ENCODE measurements at places on chromosomes 5 and 9. TPM values are rescaled to one million over a fixed set of nuclear protein-coding genes. Genes with fewer than 3 reads are reported as not detected.

PLAC8L1 gene
- not detected for total RNA-seq

SHISAL2B gene
- not detected for total RNA-seq

- H3K27ac ChIP-seq: no peak overlapping the region
- no peak overlapping the region for H3K4me3 ChIP-seq
- no peaks in the 10 kb centered on the region for H3K4me1 ChIP-seq
- no peaks in the 10 kb centered on the region for H3K27me3 ChIP-seq
Measured at GRCh38 chr5:14299666-14300065, 156.5 kb downstream of the TRIO start.

DNA sequence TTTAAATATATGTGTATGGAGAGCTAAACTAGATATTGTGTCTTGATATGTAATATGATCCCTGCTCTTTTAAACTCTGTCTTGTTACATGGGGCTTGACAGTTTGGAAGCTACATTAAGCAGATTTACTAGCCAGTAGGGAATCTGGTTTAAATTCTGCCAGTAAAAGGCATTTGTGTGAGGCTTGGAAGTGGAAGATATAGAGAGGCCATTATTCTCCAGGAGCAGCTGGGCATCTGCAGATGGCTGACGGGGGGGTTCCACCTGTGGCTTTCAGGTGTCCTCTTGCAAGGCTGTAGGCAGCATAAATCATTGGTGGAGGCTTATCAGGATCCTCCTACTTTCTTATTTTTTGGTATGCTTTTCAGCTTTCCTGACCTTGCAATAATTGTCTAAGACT lies 179.1 kb upstream of the FBXL7 start:
- no peak overlapping the region for H3K4me3 ChIP-seq
- H3K27me3 ChIP-seq: no peaks in the 10 kb centered on the region
- no peaks in the 10 kb centered on the region for H3K36me3 ChIP-seq
- no peaks in the 10 kb centered on the region for H3K4me1 ChIP-seq
- peak; percentile 34 for DNase-seq
- H3K27ac ChIP-seq: no peak overlapping the region

DNA sequence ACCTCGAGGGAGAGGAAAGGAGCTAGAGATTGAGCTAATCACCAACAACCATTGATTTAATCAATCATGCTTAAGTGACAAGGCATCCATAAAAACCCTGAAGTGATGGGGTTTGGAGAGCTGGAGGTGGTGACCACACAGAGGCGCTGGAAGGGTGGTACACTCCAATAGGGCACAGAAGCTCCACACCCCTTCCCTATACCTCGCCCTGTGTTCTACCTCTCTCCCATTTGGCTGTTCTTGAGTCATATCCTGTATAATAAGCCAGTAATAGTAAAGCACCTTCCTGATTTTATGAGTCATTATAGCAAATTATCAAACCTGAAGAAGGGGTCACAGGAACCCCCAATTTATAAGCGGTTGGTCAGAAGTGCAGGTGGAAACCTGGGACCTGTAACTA lies 18.3 kb downstream of the ACTL7B start:
- H3K27me3 ChIP-seq: no peaks in the 10 kb centered on the region
- no peaks in the 10 kb centered on the region for H3K4me1 ChIP-seq
- no peak overlapping the region for H3K4me3 ChIP-seq
- H3K27ac ChIP-seq: no peak overlapping the region

GRCh38 chr9:122261469-122261881 lies 3.2 kb downstream of the RBM18 start:
- peaks cover 16% of the 10 kb centered on the region for H3K36me3 ChIP-seq
- H3K27me3 ChIP-seq: no peaks in the 10 kb centered on the region
- no peak overlapping the region for H3K4me3 ChIP-seq
- peaks cover 5% of the 10 kb centered on the region for H3K4me1 ChIP-seq
- DNase-seq: peak; percentile 5

- H3K4me3 ChIP-seq: no peak overlapping the region
- H3K36me3 ChIP-seq: no peaks in the 10 kb centered on the region
- H3K27me3 ChIP-seq: no peaks in the 10 kb centered on the region
- DNase-seq: no peak
Measured at GRCh38 chr9:27701016-27701415, 127.7 kb upstream of the C9orf72 start.

DNA sequence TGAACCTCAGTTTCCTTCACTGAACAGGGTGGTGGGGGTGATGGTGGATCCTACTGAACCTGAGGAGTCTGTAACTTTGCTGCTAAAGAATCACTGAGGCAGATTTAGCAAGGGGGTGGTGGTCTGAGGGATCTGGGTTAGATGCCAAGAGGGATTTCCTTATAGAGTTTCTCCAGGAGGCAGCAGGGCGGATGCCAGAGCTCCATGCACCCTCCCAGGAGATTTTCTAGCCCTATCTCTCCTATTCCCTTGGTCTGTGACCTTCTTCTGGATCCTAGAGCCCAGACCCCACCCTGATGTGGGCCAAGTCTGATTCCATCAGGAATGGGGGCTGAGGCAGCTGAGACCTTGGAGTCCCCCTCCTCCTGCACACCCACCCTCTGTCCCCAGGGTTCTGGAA lies 6.0 kb downstream of the PTGS1 start:
- H3K4me1 ChIP-seq: peaks cover 7% of the 10 kb centered on the region
- H3K27me3 ChIP-seq: no peaks in the 10 kb centered on the region
- DNase-seq: no peak
- no peak overlapping the region for H3K4me3 ChIP-seq
- H3K36me3 ChIP-seq: no peaks in the 10 kb centered on the region

GRCh38 chr9:3698076-3698475 lies 172.3 kb upstream of the RFX3 start:
- H3K4me1 ChIP-seq: no peaks in the 10 kb centered on the region
- H3K4me3 ChIP-seq: no peak overlapping the region
- no peak overlapping the region for H3K27ac ChIP-seq
